ENCODE measurements at places on chromosomes 3 and 15.

DNA sequence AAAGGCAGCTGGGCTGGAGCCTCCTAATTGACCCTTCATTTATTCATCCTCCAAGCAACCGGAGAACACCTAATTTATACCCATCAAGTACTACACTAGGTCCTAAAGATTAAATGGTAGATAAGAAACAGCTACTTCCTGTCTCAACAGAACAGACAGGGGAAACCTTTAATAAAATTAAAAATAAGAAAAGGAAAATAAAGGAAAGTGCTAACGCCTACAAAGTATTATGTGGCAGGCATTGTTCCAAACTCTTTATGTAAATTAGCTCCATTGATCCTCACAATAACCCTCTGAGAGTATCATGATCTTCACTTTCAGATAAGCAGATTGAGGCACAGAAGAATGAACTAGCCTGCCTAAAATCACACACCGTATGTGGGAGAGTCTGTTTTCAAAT is 139.5 kb downstream of the CNTN6 start:
- DNase-seq: no peak

DNA sequence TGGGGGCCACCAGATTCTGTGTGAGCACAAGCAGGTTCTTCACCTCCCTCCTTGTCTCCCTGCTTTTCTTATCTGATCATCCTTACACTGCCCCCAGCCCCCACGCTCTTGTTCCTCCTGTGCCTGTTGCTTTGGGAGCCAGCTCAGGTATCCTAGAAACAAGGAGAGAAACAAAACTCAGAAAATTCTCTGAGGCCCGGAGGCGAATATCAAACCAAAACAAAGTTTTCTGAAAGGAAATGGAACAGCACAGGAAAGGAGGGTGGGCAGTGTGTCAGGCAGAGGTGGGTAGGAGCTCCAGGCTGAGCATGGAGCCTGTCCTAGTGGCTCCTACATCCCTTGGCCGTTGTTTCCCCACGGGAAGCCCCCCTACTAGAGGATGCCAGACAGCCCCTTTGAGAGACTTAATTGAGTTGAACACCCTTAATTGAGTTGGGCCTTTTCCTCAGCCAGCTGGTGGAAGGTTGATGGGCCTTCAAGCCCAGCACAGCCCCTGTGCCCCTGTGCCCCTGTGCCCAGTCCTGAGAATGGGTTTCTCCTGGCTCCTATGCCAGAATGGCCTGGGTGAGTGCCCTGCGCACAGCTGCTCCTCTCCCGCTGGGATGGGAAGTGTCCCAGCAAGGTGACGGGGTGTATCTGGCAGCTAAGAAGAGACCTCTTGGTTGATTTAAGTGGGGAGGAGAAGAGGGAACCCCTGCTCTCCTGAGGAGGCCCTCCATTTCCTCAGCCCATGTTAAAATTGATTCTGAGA is 22.8 kb upstream of the JMJD7 start:
- DNase-seq: no peak

DNA sequence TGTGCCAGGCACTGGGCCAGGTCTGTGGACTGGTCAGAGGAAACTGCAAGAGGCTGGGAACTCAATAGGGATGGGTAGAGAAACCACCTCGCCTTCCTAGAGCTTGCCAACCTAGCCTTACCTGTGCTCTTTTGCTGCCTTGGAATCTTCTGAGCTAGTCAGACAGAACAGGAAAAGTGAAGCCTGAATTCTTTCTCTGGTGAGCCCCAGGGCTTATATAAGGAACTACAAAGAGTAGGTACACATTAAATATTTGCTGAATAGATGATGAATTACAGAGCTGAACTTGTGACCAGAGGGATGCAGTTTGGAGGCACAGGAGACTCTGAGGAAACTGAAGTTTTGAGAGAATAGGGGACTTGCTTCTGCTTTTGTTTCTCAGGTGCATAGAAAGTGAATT is 15.6 kb upstream of the FBXW12 start:
- no peak for DNase-seq

DNA sequence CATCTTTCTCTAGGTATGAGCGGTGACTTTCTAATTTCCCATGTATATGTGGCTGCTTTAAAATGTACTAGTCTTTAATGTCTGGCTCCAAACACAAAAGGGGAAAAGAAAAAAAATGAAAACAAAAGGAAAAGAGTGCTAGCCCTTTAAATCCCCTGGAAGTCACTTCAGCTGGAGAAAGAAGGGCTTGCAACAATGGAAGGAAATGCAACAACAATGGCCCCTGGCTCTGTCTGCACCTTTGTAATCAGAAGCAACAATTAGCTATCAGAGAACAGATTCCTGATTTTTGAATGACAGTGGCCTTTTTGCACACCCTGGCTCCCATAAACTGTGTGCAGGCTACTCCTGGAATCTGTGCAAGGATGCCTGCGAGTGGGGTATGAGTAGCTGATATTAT is 591.2 kb downstream of the FHIT start:
- no peak for DNase-seq

GRCh38 chr3:172848910-172849309 is 98.4 kb downstream of the ECT2 start:
- DNase-seq: no peak

DNA sequence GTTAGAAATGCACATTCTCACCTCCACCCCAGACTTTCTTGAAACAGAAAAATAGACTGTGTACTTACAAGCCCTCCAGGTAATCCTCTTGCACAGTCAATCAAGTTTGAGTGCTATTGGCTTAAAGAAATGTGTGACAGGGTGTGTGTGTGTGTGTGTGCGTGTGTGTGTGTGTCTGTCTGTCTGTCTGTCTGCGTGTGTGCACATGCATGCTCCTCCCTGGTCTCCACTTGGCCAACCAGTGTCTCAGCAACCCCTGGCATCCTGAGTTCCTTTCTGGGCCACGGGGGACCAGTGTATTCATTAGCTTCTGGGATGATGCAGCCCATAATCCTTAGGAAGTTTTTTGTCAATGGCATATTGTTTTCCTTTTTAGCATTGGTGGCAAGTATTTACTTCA is 128.8 kb upstream of the IL12A start:
- DNase-seq: no peak

DNA sequence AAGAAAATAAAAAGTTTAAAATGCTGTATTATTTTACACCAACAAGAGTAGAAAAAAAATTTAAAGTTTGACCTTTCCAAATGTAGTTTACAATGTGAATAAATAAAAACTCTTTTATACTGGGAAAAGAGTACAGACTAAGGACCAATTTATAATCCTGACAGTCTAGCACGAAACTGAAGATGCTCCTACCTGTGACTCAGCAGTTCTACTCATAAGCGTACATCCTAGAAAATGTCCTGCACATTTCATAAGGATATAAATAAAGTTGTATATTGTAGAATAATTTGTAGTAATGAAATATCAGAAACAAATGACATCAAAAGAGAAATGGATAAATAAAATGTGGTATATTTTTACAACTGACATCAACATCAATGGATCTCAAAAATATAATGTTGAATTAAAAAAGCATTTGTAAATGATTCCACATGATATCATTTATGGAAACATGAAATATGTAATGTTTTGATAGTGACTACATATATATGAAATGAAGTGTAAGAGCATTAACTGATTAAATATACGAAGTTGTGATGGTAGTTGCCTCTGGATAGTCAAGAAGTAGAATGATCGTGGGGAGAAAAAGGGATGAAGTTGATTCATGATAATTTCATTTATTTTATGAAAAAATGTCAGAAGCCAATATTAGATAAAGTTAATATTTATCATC is 161.3 kb upstream of the CBLB start:
- no peak for DNase-seq

DNA sequence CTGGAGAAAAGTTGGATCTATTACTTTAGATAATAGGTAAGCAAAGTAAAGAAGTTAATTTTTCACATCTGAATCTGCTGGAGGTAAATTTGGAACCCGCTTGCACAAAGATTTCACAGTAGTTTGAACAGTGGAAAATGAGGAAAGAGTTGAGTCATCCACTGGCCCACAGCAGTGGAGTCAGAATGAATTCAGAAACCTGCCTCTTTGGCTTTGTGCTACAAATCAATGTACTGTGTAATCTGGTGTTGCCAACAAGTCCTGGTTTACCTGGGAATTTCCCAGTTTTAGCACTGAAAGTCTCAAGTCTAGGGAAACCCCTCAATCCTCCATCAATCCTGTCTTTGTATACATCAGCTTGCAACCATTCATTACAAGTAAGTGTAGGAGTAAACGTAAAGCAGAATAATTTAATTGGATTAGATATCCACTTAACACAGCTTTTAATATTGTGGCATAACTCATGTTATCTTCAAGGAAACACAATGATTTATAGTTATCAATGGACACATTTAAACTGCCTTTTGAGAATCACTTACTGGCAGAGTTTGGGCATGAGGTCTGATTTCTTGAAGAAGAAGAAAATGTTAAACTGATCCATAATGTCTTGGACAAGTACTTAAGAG is 100.6 kb downstream of the DCLK3 start:
- no peak for DNase-seq

DNA sequence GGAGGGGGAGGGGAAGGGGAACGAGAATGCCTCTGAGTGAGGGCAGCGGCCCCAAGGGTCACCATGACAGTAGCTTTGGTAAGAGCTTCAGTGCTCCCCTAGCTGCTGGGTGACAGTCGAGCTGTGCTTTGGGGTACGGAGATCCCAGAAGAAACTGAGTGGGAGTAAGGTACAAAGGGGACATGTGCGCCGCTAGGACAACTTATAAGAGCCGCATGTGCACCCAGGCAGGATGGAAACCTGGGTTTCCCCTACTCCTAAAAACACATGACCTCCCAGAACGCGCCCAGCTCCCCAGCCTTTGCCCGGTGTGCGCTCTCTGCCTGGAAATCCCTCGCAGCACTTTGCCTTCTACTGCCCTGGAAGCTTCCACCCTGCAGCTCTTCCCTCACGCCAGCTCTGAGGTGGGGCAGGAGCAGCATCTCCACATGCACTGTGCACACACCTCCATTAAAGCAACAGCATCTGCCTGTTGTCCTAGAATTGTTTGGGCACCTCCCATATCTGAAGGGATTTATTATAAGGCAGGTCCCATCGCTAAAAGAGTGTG is 232.2 kb downstream of the ADAMTS17 start:
- no peak for DNase-seq

- DNase-seq: no peak
Measured at GRCh38 chr15:48774484-48774883, 36.4 kb downstream of the CEP152 start.

- no peak for DNase-seq
Measured at GRCh38 chr3:149686996-149687395, 29.2 kb upstream of the WWTR1 start.

DNA sequence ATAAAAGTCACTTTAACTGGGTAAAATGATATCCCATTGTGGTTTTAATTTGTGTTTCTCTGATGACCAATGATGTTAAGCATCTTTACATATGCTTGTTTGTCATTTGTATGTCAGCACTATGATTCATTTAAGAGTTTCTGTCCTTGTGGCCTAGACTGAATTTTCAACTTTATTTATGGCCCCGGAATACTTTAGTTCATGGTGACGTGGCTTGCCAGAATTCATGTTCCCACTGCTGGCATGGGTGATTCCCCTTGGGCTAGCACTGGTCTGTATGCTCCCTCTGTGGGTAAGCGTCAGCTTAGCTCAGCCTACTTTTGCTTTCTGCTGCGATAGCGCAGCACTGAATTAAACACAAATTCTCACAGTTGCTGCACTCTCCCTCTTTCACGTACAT is 436.3 kb upstream of the SGO1 start:
- DNase-seq: no peak

DNA sequence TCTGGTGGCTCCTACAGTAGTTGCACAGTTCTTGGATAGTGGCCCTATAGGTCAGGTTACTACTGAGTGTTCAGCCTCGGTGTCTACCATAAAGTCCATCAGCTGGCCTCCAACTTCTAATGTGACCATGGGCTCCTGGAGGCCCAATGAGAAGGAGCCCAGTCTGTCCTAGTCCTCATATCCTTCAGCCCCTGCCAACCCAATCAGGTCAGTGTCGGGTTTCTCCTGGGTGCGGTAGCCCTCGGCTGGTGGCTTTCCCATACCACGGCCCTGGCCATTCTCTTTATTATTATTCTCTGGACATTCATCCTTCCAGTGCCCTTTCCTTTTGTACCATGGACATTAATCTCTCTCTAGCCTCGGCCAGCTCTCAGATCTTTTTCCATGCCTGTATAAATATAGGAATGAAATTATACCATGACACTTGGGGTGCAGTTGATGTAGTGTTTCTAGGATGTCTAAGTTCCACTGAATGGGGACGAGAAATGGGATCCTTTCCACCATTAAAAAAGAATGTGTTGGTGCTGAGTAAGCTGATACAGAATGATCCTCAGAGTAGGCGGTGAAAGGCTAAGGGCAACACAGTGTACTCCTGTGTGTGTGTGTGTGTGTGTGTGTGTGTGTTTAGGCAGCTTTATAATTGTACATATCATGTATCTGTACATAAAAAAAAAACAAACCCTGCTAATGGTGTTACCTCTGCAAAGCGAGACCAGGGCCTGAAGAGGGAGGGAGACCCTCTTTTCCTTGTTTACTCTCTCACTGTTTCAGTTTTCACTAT is 19.3 kb upstream of the NOX5 start:
- no peak for DNase-seq

- no peak for DNase-seq
Measured at GRCh38 chr3:196506687-196507086, 3.1 kb upstream of the RNF168 start.

DNA sequence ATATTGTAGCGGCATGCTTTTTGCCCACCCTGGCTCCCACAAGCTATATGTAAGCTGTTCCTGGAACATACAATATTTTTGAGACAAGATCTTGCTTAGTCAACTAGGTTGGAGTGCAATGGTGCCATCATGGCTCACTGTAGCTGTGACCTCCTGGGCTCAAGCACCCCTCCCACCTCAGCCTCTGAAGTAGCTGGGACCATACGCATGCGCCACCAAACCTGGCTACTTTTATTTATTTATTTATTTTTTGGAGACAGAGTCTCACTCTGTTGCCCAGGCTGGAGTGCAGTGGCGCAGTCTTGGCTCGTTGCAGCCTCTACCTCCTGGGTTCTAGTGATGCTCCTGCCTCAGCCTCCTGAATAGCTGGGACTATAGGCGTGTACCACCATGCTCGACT is 6.7 kb upstream of the SQOR start:
- DNase-seq: no peak

- DNase-seq: no peak
Measured at GRCh38 chr3:22296601-22297000, 545.6 kb upstream of the ZNF385D start.

Measured in urothelium cell line (cell line).